WTC11 (cell line): ENCODE measurements at places on chromosomes 12 and 14.

DNA sequence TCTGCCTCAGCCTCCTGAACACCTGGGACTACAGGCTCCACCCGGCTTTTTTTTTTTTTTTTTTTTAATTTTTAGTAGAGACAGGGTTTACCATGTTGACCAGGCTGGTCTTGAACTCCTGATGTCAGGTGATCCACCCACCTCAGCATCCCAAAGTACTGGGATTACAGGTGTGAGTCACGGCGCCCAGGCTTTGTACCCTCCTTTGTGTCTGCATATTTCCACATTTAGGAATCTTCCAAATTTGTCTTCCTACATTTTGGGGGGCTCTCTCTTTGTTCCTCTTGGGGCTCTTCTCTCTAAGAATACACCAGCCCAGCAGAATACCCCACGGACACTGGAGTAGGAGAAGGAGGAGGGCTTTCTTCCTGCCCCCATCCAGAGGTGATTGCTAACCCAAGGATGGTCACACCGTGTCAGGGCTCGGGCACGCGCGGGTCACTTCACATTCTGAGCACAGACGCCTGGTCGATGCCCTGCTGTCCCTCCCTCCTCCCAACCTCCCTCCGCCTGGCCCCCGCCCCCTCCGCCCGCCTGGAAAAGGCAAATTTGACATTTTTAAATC lies 2.1 kb upstream of the DNAJC22 start:
- no peak for DNase-seq

GRCh38 chr12:123238330-123238682 lies 5.1 kb downstream of the MTRFR start:
- no peak for DNase-seq

- DNase-seq, result no peak
These were observed 143.2 kb downstream of the ZFP36L1 start for GRCh38 chr14:68649476-68650189.

DNA sequence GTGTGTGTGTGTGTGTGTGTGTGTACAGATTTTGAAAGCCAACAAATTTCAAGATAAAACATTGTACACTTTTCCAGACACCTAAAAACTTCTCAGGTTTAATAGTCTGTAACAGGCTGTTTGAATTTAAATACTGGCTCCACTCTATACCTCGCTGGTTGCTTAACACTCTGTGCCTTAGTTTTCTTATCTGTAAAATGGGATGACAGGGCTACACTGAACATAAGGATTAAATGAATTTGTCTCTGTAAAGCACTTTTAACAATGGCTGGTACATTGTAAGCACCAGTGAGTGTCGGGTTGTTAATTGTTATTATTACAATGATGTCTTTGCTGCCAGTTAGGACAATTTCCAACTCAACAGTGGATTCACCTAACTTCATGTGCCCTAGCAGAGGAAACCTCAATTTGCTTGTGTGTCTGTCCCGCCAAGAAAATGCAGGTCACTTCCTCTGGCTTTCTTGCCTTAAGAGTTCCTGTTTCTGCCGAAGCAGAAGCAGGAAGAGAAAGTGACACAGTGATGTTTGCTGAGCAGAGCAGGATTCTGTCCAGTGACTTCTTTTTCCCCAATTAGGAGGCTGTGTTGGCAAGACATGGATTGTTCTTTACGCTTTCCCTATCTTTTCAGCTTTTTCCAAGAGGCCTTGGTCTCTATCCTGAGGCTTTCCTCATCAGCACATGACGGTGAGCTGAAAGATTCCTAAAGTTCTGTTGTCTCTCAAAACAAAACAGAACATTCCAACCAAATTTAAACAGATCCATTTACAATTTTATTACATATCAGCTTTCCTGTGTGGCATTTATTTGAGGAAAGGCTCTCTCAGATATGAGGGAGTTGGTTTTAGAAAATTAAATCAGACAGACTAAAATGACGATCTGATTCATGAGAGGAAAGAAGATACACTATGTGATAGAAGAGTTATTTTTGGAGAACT lies 154.1 kb upstream of the ATP2B1 start:
- no peak for DNase-seq

GRCh38 chr14:44309331-44309730 lies 197.8 kb downstream of the FSCB start:
- DNase-seq, result no peak

DNA sequence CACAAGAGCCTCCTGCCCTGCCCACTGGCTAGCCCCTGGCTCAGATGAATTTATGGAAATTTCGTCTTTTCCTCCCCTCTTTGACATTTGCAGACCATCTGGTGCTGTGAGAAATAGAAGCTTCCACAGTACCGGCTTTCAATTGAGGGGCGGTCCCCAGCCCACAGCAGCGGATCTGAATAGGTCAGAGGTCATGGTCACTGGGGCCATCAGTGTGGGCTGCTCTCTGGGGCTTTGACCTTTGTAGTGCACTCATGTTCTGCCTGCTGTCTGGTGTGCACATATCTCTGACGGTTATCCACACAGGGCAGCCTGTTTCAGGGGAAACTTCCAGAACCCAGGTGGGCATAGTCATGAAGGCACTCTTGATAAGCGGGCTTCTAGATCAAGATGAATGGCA lies 2.5 kb upstream of the RFLNA start:
- DNase-seq, result no peak
